ENCODE measurements at places on chromosomes 7 and 10. TPM values are rescaled to one million over a fixed set of nuclear protein-coding genes. Genes with fewer than 3 reads are reported as not detected.

ATE1 gene
- total RNA-seq, result 19.1 TPM

RASA4B gene
- 2.2 TPM for total RNA-seq

FGFR2 gene
- 0.44 TPM for total RNA-seq

WNT16 gene
- total RNA-seq, result 0.88 TPM

SFRP5 gene
- total RNA-seq, result 2.3 TPM

ZNF655 gene
- total RNA-seq, result 56.7 TPM

All from A549 treated with Mapracorat at 1 μM for 4 hours (cell line).